ENCODE measurements at places on chromosomes 2 and 18.

DNA sequence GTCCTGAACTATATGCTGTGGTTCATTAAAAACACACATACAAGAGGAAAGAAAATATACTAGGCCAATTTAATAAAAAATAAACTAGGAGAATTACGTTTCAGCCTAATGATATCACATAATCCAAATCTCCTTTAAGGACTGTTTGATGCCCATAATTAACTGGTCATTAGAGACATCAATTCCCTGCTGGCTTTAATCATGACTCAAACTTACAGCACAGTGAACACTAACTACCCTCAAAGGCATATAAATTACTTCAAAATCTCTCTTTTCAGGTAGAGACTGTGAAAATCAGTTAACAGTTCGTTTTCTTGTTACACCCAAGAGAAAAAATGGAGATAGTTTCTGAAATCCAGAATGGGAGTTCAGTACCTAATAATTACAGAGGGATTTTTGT is 567.4 kb downstream of the CBLN2 start:
- DNase-seq, result no peak

DNA sequence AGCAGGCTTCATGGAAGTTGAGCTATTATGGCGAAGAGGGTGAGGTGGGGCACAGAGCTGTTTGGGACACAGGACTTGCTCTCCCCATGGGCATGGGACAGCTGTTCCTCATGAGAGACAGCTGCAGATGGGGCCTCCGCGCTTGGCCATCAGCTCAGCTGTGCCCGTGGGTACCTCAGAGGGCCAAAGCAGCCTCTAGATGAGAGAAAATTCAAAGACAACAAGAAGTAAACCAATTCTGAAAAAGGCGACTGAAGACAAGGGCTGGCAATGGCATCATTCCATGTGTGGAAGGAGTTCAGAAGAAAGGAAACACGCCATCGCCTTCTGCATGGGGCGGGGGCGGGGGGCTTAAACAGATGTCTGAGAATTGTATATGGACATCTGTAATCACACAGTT is 136.2 kb downstream of the BCL2 start:
- DNase-seq, result no peak

- DNase-seq, result no peak
Measured at GRCh38 chr2:45006942-45007287, 2.3 kb downstream of the SIX2 start.

GRCh38 chr2:200000444-200001163 is 45.2 kb downstream of the MAIP1 start:
- no peak for DNase-seq

DNA sequence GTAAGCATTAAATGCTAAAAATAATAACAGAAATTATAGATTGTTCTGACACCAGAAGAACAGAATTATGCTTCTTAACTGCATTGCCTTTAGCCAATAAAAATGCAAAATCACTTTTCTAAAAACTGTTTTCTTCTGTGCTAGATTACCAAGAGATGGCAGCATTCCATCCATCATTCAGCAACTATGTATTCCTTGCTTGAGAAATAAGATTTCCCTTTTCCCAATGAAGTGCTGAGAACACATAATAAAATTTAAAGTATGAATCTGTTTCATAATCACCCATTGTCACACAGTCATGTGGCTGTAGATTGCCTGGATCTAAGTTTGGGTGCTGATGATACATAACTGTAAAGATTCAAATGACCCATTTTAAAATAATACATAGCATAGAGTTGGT is 504.2 kb downstream of the TDRD15 start:
- DNase-seq, result no peak

DNA sequence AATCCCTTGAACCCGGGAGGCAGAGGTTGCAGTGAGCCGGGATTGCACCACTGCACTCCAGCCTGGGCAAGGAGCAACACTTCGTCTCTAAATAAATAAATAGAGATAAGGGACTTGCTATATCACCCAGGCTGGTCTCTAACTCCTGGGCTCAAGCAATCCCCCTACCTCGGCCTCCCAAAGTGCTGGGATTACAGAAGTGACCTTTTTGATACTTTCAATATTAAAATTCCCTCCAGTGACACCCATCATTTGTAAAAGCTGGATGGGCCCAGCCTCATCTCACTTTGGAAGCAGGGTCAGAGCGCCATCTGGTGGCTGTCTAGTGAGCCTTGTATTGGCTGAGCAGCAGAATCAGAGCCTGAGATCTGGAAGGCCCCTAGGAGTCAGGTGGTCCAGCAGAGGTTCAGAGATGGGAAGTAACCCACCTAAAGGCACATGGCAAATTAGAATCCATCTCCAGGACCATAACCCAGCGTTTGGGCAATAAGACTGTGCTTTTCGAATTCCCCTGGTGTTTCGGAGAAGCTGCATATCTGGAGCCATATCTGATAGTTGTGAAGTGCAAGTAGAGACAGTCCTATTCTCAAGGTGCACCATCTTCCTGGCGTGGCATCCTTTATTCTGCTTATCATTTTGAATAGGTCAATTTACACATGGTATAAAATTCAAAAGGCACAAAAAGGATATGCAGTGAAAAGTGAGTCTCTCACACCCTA is 18.3 kb upstream of the SLC35F6 start:
- DNase-seq, result peak; percentile 80

GRCh38 chr2:127085317-127085681 is 21.7 kb downstream of the BIN1 start:
- no peak for DNase-seq

- peak; percentile 24 for DNase-seq
Measured at GRCh38 chr2:230068651-230069055, at the start of gene SLC16A14. SLC16A14 (minus strand) TSS chr2:230068924; CDS start chr2:230059352, 9,572 bp downstream.

All from uterus (tissue), 4 donors.